Activated T-cell treated with anti-CD3 and anti-CD28 coated beads for 1 hour (primary cell): ENCODE measurements at places on chromosomes 2 and 18.

DNA sequence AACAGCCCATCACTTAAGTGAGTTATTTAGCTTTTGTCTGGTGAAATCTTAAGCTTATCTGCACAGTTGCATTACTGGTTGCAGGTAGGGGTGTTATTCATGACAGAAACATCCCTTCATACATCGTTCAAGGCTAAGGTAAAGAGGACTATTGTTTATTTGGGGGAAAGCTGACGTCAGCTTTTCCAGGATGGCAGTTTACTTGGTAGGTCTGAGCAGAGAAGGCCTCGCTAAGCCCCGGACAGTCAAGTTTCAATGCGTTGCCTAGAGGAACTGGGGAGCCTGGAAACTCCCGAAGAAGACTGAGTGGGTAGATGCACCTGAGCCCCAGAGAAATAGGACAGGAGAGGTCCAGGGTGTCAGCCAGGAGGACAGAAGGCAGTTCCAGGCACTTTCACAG, 2.2 kb downstream of the RNU4ATAC start:
- DNase-seq, result no peak

GRCh38 chr18:54184836-54185235, 39.6 kb downstream of the MBD2 start:
- DNase-seq, result no peak

GRCh38 chr18:42178376-42179080, 223.5 kb downstream of the PIK3C3 start:
- no peak for DNase-seq

DNA sequence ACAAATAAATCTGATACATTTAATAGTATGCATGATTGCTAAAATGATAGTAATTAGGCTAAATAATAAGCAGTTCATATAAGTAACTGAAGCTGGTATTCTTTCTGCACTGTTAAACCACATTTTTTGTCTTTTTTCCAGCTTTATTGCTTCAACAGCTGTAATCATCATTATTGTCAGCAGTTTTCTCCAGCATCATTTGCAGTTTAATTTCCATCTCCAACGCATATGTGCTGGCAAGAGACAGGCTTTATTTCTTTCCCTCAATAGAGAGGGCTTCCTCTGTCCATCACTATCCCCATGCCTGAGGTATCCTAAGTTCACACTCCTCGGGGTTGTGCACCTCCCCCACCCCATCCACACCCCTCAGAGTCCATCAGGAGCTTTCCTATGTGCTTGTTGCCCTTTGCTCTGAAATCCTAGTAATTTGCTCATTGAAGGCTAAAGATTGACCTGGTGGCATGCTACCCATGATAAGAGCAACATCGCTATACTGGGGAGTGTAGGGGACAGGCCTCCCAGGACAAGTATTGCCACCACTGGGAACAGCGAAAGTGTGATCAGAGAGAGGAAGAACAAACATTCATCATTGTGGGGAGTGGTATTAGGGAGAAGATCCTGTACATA, 37.1 kb downstream of the B4GALT6 start:
- no peak for DNase-seq

GRCh38 chr18:34866310-34866709, 156.2 kb downstream of the DTNA start:
- DNase-seq, result no peak

GRCh38 chr2:203720915-203721672, 14.7 kb downstream of the CD28 start:
- no peak for DNase-seq

GRCh38 chr18:48137374-48138081, 207.1 kb upstream of the SMAD2 start:
- DNase-seq, result no peak

DNA sequence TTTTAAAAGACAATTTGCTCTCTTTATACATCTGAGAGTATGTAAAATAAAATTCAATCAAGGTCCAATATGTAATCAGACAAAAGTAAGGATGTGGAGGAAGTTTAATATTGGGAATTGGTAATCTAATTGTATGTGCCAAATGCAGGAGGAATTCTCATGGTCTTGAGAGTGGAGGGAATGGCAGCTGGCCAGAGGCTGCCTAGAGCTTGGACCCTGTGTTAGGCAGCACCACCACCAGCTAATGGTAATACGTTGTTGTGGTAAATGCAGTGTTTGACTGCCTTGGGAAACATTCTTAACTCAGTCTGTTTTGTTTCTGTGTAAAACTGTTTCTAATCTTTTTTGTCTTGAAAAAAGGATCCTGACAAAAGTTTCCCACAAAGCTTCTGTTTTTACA, 30.0 kb downstream of the GALNT1 start:
- DNase-seq, result no peak

- DNase-seq, result no peak
Measured at GRCh38 chr18:61080954-61081528, 252.2 kb upstream of the CDH20 start.

DNA sequence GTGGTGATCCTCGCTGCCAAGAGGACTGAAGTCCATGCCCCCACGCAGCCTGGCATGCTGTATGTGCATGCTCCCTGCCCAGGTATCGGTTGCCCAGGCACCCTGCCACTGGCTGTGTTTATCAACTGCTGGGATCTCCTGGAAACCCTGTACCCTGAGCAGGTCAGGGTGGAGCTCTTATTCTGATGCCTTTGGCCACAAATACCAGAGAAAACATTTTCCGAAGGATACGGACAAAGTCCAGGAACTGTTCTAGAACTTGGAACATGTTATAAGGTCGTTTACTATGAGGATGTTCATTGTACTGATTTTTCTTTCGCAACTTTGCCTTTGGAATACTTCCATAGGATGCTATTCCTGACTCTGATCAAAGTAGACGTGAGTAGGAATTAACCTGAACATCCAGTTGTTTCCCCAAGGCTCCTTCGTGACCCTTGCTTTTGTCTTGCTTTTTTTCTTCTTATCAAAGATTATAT, 55.2 kb downstream of the TMEM17 start:
- no peak for DNase-seq

GRCh38 chr2:112691881-112692281, 28.9 kb upstream of the NT5DC4 start:
- no peak for DNase-seq

DNA sequence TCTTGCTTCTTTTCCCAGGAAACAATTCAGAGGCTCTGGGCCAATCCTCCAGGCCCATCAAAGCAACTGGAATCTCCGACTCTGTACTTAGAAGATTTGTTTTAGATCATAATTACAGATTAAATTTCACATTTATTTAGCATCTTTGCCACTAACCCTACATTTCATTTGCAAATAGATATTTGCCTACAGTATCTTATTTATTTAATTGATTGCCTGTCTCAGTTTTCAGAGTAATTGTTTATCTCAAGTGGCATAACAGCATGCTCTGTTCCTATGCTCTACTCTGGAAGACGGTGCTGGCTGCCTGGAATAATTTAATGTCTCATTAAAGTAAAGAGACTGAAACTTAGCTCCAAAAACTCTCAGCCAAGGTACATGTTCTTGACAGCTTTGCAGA, 213.4 kb downstream of the HNMT start:
- no peak for DNase-seq

GRCh38 chr2:160402501-160402900, 91.1 kb downstream of the RBMS1 start:
- DNase-seq, result no peak

- no peak for DNase-seq
Measured at GRCh38 chr2:7028846-7029245, 111.6 kb downstream of the RNF144A start.

GRCh38 chr18:13628211-13628610, 98.1 kb downstream of the FAM210A start:
- no peak for DNase-seq

- DNase-seq, result no peak
Measured at GRCh38 chr18:11320986-11321385, 171.6 kb upstream of the PIEZO2 start.

GRCh38 chr18:49486606-49486952, 455 bp downstream of the C18orf32 start:
- no peak for DNase-seq
